ENCODE measurements at places on chromosomes 2 and 18.
A peak's percentile ranks its signal among the peaks of the same experiment; 100 is the strongest.

DNA sequence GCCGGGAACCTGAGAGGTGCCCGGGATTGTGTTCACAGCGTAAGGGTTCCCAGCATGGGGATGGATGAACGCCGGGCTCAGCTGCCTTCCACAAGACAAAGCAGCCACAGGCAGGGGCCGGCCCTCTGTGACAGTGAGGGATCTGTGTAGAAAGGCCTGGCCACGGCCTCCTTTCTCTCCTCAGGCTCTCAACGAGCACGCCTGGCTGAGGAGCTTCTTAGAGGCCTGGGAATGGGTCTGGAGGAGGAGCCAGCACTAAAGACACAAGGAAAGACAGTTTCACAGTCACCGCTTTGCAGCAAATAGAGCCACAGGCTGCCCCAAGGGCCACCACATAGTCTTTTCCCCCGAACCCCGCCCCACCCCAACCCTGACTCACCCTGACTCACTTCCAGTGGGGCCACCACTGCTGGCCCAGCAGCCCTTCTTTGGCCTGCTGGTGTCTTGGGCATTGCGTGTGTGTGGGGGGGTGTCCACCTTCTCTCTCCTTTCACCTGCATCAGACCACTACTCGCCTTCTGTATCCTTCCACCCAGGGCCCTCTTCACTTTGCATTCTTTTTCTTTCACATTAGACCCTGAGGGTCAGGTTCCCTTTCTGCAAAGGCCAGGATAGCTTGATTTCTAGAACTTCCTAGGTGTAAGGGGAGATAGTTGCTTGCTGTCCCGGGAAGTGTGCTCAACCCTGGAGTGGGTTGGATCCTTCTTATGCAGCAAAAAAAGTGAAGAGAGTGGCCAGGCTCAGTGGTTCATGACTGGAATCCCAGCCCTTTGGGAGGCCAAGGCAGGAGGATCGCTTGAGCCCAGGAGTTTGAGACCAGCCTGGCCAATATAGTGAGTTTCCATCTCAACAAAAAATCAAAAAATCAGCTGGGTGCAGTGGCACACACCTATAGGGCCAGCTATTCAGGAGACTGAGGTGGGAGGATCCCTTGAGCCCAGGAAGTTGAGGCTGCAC, 19.3 kb upstream of the HPCAL1 start:
- DNase-seq, result peak; percentile 44

DNA sequence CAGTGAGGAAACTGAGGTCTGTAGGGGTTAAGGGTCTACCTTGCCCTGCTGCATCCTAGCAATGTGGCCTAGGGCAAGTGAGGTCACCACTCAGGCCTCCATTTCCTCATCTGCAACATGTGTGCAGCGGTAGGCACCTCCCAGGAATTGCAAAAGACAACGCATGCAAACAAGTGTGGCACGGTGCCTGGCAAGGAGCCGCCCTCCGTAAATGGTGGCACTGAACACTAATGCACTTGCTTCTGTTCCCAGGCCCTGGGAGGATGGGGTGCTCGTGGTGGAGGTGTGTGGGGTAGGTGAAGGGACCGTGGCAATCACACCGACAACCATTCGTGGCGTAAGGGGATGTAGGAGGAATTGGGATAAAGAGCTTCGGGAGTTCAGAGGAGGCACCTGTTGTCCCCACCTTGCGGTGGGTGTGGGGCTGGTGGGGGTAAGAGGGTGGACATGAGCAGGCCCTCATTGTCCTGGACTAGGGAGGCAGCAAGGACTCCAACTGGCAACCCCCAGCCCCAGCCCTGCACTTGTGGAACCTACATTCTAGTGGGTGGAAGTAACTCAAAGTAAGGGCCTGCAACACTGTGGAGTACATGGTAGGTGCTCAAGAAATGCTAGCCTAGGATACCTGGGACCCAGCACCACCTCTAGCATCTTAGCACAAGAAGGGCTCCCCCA, 26.0 kb downstream of the ATOH8 start:
- no peak for DNase-seq

GRCh38 chr2:101501443-101501842, 26.5 kb upstream of the RFX8 start:
- DNase-seq, result no peak

GRCh38 chr2:238015705-238016104, 45.1 kb upstream of the SCLY start:
- no peak for DNase-seq

DNA sequence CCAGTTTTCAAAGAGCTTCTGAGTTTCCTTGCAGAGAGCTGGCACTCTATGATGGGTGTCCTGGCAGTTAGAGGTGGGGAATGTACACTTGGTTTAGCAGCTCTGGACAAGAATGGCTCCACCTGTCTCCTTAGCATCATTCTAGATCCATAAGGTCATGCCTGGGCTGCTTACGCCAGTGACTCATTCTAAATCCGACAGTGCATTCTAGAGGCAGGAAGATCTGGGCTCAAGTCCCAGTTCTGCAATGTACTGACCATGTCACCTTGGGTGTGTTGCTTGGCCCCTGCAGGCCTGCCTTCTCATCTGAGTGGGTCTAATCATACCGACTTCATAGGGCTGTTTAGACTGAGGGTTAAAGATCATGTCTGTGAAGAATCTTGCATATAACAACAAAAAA, 46.5 kb downstream of the PTGR3 start:
- DNase-seq, result no peak

DNA sequence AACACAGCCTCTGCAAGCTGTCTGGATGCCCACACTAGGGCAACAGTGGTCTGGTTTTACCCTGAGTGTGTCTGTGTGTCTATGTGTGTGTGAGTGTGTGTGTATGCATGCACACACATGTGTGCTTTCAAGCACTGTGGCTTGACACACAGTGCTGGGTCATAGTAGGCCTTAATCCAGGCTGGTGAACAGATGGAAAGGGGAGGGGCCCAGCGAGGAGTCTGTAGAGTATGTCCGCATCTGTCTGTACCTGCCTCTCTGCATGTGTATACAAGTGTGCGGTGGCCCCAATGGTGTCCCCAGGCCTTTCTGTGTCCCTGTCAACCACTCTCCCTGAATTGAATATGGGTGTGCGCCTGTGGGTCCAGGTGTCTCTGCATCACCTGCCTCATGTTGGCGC, 9.3 kb upstream of the KCNIP3 start:
- no peak for DNase-seq

DNA sequence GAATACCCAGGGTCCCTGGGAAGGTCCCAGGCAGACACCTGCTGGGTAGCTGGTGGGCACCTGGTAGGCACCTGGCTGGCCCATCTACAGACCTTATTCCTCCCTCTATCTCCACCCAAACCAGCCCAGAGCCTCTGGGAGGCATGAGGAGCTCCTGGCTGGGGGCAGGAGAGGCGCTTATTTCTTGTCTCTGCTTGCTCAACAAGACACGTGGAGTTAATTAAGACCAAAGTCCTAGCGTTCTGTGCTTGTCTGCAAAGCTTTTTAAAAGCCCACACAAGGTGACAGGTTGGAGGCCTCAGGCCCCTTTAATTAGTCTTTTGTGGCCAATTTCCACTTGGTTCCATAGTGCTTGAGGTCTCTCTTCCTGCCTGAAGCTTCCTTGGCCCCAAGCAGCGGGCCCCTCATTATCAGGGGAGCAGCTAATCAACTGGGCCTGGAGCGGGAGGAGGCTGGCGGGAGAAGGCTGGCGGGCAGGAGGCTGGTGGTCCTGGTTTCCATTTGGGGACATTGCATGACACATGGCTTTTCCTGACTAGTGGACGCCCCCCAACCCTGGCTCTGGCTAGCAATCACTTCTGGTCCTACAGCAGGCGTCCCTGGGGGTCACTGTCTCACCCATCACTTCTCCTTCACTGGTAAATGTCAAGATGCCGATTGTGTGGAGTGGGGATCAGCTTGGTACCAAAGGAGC, 65.4 kb upstream of the HDAC4 start:
- peak; percentile 21 for DNase-seq

GRCh38 chr2:64454386-64455332, 697 bp downstream of the LGALSL start:
- peak; percentile 35 for DNase-seq

DNA sequence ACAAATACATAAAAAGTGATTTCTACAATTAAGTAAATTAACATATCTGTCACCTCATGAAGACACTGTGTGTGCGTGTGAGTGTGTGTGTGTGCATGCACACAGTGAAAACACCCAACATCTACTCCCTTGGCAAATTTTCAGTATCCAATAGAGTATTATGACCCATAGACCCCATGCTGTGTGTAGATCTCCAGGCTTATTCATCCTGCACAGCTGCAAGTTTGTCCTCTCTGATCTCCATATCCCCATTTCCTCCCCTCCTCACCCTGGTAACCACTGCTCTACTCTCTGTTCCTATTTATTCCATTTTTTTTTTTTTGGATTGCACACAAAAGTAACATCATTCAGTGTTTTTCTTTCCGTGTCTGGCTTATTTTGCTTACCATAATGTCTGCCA, 391.0 kb downstream of the SOX11 start:
- no peak for DNase-seq

DNA sequence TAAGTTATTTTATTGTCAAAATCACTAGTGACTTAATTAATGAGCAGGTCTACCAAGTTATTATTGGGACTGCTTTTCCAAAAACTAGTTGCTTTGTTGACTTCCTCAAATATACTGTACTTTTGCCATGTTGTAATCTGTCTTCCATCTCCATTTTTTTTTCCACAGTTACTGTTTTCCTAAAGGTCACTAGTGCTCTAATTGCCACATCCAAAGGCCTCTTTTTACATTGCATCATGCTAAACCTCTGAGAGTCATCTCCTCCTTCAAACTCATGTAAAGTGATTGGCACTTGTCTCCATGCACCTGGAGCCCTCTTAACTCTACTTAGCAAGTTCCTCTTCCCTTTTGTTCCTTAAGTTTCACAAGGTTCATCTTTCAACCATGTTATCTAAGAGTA, 11.8 kb downstream of the PMAIP1 start:
- no peak for DNase-seq

DNA sequence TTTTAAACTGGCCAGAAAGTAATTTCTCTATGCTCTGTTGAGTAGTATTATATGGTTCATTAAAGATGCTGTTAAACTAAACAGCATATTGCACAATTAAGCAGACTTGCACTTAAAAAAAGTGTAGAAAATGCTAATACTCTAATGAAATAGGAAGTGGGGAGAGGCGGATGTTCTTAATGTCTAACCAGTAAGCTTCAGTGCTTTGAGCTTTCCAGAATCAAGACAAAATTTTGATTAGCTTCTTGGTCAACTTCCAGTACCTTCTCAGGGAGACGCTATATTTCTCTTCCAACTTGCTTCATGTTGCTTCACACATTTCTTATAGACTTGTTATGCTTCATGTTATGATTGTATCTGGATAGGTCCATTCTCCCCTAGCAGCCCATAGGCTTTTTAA, 89.1 kb downstream of the MAP2 start:
- DNase-seq, result no peak

DNA sequence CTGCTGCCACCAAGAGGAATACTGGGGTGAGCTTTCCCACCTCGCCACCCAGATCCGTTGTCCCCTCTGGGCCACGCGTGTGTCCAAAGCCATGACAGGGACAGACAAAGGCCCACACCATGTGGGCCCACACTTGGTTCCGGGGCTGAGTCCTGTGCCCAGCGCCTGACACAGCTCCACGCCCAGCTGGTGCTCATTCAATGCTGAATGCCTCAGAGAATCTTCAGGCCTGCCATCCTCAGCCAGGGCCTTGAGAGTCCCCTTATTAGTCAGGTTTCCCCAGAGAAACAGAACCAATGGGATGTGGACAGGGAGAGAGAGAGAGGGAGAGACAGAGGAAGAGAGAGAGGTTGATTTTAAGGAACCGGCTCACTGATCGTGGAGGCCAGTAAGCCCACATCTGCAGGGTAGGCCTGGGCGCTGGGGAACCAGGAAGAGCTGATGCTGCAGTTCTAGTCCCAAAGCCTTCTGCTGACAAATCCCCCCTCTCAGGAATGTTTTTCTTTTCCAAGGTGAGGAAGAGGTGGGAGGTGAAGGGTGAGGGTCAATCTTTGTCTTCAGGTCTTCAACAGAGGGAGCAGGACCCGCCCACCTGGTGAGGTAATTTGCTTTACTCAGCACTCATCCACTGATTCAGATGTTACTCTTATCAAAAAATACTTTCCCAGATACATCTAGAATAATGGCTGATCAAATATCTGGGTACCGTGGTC, 10.2 kb upstream of the SPATA3 start:
- DNase-seq, result no peak

GRCh38 chr2:211454679-211455078, 898.3 kb downstream of the CPS1 start:
- no peak for DNase-seq

- DNase-seq, result no peak
Observed at GRCh38 chr2:121476684-121477083, 54.0 kb upstream of the RNU4ATAC start.

DNA sequence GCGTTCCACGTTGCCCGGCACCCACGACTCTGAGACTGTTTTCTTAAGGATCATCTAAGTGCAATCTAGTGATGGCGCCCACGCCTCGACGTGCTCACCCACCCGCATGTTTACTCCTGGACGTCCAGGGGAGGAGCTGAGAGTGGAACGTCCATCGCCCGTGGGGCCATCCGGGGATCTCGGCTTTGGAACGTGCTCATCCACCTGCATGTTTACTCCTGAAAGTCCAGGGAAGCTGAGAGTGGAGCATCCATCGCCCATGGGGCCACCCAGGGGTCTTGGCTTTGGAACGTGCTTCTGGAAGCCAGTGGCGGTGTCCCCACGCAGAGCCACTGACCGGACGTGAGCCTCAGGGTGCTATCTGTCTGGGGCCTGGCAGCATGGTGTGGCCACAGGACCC, 45.6 kb upstream of the SALL3 start:
- DNase-seq, result no peak

DNA sequence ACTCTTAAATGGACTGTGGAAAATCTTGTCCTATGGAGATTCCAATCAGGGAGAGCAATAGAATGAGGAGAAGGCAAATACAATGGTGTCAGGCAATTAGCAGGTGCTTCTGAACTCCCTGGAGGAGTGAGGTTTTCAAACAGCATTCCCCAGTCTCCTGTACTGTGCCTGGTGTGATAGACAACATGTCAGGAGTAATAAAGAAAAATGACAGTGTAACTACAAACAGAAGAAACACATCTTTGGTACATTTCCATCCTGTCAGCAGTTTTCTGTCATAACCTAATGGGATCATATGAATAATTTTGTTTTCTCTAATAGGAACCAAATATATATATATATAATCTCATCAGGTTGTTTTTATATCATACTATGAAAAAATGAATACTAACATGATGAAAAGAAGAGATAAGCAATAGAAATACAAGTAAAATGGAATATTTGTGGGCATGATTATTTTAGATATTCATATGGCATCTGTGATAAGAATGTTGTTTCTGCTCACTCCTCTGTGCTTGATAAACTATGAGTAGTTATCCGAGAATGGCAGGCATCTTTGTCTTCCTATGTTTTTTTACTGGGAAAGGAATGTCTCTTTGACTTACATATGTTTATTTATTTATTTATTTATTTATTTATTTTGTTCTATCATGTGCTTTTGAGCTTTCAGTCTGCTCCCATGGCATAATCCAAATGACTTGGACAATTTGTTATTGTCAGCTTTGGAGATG, 441.7 kb downstream of the TXNL1 start:
- no peak for DNase-seq

DNA sequence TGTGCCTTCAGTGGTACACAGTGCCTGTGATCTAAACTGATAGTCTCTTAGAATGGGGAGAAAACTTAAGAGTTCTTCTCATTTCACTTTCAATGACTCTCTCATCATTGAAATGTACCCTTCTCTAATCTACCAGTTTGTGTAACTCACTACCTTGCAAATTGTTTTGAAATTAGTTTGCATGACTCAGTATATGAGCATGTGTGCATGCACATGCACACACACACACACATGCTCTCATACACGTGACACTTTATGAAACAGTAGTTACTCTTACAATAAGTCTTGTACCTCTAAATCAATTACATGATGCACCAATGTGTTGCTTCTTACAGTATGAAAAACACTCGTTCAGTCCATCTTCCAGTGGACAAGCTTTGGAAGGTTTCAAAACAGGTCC, 10.6 kb downstream of the LYPD6B start:
- DNase-seq, result no peak
